Psoas muscle (tissue), 8 donors: ENCODE measurements at places on chromosomes 1 and 21. TPM values are rescaled to one million over a fixed set of nuclear protein-coding genes. Genes with fewer than 3 reads are reported as not detected.
A peak's percentile ranks its signal among the peaks of the same experiment; 100 is the strongest.

AGRN gene
- total RNA-seq: 5.4 TPM

PGLYRP3 gene
- not detected for total RNA-seq

HRNR gene
- total RNA-seq: not detected

DNA sequence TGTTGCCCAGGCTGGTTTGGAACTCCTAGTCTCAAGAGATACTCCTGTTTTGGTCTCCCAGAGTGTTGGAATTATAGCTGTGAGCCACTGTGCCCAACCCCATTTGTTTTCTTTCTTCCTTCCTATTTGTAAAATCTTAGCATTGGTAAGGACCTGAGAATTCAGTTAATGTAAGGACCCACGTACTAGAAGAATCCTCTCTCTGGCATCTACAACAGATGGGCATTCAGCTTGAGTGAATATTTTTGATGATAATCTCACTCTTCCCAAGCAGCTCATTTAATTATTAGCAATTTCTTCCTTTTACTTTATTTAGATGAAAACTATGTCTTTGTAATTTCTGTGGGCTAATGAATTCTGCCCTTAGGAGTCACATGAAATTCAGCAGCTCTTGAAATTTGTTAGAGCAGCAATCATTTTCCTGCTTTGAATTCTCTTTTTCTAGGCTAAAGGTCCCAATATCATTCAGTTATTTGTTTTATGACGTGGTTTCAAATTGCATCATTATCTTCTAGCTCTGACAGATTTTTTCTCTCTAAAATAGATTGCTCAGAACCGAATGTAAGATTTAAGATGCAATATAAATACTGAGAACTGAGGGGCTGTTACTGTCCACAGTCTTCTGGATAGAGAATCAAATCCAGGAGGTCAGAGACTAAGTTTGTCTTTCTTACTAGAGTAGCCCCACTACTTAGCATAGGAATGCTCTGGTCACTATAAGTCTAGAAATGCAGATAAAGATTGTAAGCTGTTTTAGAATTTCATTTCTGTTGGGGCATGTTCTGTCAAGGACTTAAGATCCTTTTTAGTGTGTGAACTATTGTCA is 59.4 kb downstream of the EPB41 start:
- no peak for DNase-seq

- DNase-seq: no peak
Observed at GRCh38 chr1:77994117-77994705, 10.5 kb upstream of the DNAJB4 start.

DNA sequence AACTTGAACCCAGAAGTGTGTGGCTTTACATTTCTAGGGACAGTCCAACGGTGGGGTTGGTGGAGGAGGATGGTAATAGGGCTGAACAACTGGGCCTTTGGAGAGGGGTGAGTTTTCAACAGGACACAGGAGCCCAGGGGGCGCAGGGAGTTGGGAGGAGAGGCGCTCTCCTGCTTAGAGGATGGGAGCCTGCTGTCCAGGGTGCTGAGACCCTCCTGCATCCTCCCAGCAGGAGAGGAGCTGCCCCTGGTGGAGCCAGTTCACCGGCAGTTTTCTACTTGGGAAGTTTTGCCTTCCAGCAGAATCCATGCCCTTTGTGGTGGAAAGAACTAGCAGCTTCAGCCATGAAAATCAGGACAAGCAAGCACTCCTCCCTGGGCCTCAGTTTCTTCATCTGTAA is 8.6 kb downstream of the KCNC4 start:
- no peak for DNase-seq

DNA sequence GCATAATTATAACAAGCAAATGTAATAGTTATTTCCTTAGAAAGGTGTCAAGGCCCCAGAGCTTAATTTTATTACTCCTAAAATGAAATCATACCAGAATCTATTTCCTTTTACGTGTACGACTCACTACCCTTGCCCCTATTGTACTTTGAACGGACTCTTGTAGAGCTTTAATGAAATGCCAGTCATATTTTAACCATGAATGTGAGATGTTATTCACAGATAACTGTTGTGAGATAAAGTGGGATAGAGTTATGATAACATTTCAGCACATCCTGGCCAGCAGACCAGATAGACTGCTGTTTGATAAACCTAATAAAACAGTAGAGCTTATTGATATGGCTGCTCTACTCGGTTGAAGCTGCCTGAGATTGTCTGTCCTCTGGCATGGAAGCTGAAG is 500.8 kb upstream of the PBX1 start:
- no peak for DNase-seq

DNA sequence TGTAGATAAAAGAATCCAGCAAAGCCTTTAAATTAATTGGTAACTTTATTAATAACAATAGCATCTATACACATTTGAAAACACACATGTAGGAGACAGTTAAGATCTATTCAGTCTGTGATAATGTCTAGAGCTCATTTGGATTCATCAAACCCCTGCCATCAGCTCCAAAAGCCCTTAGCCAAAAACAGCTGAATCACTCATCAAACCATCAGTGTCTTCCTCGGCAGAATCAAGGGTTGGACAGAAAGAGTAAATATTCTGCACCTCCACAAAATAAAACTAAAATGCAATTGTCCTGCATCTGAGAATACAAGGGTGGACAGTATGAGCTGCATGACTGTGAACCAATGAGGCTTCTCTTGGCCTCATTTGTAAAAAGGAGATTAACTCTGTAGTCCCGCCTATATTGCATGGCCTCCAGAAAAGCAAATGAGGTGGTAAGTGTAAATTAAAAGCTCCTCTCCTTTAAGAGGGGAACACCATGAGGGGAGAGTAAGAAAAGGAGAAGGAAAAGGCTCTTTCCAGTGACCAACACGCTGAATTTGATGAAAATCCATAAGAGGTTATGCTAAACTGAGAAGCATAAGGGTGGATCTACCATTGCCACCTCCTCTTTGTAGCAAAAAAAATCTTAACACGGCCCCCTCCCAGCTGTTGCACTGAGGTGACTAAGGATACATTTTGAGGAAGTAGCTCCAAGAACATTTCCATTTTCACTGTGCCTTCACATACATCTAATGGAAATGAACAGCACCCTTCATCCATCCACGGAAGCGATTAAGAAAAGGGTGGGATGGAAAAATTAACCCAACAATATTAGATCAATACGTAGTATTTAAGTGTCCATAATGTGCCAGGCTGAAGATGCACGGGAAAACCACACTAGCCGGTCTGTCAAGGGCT is 14.7 kb upstream of the BOLA1 start:
- no peak for DNase-seq

GRCh38 chr1:76158126-76158525 is 83.6 kb downstream of the ST6GALNAC3 start:
- DNase-seq: no peak

GRCh38 chr1:221478050-221478949 is 263.6 kb downstream of the DUSP10 start:
- peak; percentile 71 for DNase-seq
